ENCODE measurements at places on chromosomes 3 and 15.

DNA sequence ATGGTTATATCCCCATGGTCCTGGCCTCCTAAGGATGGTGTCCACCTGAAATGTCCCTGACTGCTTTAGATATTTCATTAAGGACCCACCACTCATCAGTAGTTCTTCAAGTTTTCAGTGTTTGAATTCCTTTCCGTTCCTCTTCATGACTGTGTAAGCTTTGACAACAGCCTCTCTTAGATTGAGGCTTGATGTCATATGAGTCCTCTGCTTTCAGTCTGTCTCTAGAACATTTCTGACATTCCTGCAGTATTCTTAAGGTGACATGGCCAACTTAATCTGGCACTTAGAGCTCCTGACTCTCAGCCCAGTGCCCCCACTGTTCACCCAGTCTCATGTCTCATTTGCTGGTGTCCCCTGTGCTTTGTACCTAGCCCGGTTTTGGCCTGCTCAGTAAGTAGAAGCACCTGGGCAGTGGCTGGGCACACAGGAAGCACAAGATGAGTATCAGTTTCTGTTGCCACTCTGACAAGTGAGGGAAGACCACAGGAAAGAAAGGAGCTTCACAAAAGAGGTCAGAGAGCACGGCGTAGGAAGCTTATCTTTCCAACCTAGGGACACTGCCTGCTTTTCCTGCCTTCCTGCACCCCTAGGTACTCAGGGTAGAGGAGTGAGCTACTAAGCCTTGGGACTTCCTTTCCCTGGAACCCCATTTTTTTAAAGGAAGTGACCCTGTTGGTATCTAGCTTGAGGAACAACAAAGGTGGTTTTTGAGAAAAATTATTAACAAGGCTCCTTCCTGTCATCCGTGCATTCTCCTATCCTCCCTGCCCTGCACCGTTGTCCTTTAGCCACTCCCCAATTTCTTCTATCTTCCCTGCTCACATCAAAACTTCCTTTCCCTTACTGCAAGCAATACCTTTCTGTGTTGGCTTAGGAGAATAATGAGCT lies 103.1 kb downstream of the KLHL25 start:
- peaks cover 41% of the 10 kb centered on the region for H3K36me3 ChIP-seq
- no peak for DNase-seq
- H3K4me3 ChIP-seq: no peak overlapping the region

DNA sequence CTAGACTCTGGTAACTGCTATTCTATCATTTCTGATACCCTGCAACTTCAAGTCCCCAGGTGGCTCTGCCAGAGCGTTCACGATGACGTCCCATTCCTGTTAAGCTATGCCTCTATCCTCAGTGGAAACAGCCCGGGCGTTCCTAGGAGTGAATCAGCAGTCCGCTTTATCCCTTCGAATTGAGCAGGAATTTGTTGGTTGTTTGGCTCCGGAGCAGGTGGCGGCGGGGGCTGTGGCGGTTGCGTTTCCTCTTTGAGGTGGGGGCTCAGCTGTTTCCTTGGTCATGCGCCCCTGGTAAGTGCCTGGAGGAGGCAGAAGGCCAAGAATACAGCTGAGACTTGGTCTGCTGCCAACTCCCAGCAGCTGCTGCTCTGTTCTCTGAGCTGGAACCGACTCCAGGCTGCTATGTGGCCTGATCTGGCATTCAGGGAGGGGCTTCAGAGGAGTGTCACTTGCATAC lies 25.2 kb downstream of the ARPP21 start:
- DNase-seq: peak; percentile 70
- no peaks in the 10 kb centered on the region for H3K4me1 ChIP-seq
- no peak overlapping the region for H3K27ac ChIP-seq
- no peaks in the 10 kb centered on the region for H3K36me3 ChIP-seq
- no peaks in the 10 kb centered on the region for H3K27me3 ChIP-seq

GRCh38 chr15:93019090-93019489 lies 69.9 kb downstream of the RGMA start:
- no peaks in the 10 kb centered on the region for H3K27me3 ChIP-seq
- H3K36me3 ChIP-seq: peaks cover 62% of the 10 kb centered on the region
- no peak overlapping the region for H3K4me3 ChIP-seq
- peak overlapping the region; percentile 62 for H3K27ac ChIP-seq
- peaks cover 8% of the 10 kb centered on the region for H3K4me1 ChIP-seq

DNA sequence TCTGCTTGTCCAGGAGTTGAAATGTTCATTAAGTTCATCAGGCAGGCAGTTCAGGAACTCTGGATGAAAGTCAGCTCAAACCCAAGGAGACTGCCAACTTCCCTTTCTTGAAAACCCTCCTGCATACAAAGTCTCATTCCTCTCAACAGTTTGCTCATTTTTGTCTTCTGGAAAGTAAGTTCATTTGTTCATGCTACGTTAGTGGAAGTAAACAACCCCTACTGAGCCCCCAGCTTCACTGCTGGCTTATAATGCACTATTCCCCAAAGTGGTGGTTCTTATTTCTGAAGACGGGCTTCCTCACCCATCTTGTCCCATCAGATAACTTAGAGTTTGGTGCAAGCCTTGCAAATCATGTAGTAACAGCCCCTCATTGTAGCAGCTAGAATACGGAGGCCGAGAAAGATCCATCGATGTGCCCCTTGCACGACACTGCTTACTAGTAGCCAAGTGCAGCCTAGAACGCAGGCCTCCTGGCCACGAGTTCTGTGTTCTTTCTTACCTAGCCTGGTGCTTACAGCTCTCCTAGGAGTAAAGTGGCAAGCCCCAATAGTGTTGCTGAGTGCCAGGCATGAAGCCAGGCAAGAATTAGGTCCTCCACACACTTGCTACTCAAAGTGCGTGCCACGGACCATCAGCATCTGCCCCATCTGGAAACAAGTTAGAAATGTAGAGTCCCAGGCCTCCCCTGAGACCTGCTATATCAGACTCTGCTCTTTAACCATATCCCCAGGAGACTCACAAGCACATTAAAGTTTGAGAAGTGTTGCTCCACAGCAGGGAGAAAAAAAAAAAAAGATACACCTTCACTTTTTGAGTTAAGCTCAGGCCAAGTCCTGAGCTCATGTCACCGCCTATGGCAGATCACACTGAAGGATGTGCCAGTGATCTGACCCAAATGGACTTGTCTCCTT lies 82.5 kb downstream of the RFTN1 start:
- no peak for DNase-seq
- H3K27ac ChIP-seq: peak overlapping the region; percentile 31
- no peak overlapping the region for H3K4me3 ChIP-seq
- H3K36me3 ChIP-seq: peaks cover 19% of the 10 kb centered on the region

DNA sequence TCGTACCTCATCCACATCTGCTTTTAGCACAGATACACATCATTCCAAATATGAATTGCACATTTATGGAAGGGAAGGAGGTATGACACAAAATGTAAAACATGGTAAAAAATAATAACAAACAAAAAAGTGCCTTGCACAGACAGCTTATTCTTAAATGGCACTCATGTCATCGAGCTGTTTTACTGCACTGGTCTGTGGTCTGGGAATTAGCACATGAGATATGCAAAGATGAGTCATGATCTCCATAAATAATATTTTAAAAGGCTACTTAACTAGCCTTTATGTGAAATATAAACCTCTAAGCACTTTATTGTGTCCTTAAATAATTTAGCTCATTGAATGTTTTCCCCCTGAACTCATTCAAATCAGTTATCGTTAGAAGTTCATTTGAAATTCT lies 142.2 kb upstream of the ZNF385D start:
- no peaks in the 10 kb centered on the region for H3K27me3 ChIP-seq
- H3K4me1 ChIP-seq: peaks cover 3% of the 10 kb centered on the region
- no peak overlapping the region for H3K4me3 ChIP-seq
- no peak for DNase-seq

GRCh38 chr3:47871389-47871788 lies 68.5 kb downstream of the DHX30 start:
- DNase-seq: no peak
- H3K27me3 ChIP-seq: no peaks in the 10 kb centered on the region
- no peak overlapping the region for H3K4me3 ChIP-seq
- H3K27ac ChIP-seq: no peak overlapping the region
- no peaks in the 10 kb centered on the region for H3K4me1 ChIP-seq

DNA sequence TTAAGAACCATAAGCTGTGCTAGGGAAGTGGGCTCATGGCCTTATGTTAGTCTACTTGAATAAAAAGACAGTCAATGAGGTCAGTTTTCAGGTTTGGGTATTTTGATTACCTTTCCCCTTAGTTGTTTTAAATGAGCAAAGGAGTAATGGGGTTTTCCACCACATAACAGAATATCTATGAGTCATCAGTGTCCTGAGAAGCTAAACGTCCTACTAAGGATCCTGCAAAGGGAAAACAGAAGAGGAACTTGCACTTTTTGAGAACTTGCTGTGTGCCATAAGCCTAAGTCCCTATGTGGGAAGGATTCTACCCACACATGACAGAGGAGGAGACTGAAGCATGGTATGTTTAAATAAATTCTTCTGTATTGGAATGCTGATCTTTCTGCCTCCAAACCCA lies 292.8 kb upstream of the TMC3 start:
- H3K4me3 ChIP-seq: no peak overlapping the region
- H3K4me1 ChIP-seq: no peaks in the 10 kb centered on the region
- H3K27me3 ChIP-seq: no peaks in the 10 kb centered on the region
- no peaks in the 10 kb centered on the region for H3K36me3 ChIP-seq
- no peak for DNase-seq

DNA sequence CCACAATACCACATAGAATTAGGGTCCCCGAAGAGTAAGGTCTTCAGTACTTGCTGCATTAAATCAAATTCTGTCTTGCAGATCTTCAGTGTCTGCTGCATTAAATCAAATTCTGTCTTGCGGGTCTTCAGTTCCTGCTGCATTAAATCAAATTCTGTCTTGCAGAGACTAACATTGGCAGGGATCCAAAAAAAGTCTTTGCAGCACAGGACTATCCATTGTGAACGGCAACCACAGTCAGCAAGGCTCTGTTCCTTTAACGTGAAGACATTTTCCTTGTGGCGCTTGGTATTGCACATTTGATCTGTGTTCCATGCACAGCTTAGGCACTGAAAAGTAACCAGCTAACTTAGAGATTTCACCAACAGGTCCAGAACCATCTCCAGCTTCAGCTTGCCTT lies 46.8 kb upstream of the POMGNT2 start:
- H3K27me3 ChIP-seq: no peaks in the 10 kb centered on the region
- no peak overlapping the region for H3K27ac ChIP-seq
- H3K36me3 ChIP-seq: no peaks in the 10 kb centered on the region
- H3K4me1 ChIP-seq: no peaks in the 10 kb centered on the region
- no peak overlapping the region for H3K4me3 ChIP-seq

DNA sequence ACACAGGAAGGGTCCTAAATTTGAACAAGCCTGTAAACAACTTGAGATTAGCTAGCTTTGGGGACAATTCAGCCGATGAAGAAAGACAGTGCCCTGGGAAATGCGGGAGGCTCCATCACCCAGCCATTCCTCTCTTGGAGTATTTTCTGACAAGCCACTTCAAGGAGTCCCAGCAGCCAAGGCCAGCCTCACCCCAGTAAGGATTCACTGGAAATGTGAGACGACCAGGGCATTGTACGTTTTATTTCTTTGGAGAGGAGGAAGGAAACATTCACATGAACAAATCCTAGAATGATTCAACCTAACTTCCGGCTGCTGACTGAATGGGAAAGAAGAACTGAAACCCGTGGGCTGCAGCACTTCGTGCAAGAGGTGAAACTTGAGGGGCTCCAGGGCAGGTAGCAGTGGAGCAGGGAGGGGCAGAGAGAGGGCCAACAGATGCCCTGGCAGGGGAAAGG lies 116.4 kb upstream of the ARHGEF3 start:
- DNase-seq: no peak
- no peak overlapping the region for H3K4me3 ChIP-seq
- peaks cover 3% of the 10 kb centered on the region for H3K4me1 ChIP-seq

GRCh38 chr15:87816016-87816415 lies 440.5 kb downstream of the NTRK3 start:
- no peak overlapping the region for H3K4me3 ChIP-seq
- no peaks in the 10 kb centered on the region for H3K4me1 ChIP-seq

DNA sequence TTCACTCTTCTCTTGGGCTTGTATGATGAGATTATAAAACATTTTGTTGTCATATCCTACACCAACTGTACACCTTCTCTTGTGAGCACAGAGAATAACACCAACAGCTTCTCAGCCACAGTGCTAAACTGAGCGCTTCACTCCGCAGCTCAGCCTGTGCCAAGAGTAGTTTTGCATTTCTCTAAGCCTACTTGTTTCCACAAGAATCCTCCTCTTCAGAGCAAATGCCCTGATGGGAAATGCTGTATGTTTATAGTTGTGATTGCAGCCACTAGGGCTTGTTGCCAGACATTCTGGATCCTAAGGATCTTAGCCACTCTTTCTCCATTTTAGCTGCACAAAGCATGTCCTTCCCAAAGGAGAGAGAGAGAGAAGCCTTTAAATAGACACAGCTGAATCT lies 138.8 kb upstream of the PLXND1 start:
- H3K27me3 ChIP-seq: no peaks in the 10 kb centered on the region
- no peak overlapping the region for H3K4me3 ChIP-seq
- H3K27ac ChIP-seq: no peak overlapping the region
- DNase-seq: no peak

DNA sequence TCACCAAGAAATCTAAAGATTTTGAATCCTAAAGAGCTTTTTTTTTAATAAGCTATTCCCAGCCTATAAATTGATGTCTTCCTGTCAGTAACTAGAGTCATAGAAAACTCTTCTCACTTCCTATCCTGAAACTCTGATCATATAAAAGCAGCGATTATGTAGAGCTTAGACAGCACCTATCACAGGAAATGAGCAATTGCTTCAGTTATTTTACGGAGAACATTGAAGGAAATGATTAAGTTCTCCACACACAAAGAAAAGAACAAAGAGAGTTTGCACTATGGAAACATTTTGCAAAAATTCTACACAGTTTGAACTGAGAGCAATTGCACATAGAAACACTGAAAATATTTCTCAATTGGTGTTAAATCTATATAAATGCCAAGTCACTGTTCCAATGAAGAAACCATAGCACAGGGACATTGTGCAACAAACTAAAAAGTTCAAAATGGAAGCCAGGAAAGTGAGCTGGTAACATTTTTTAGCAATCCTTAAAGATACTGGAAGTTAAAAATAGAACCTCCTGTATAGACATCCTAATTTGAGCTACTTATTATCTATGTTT lies 291.5 kb upstream of the ARHGEF26 start:
- no peak overlapping the region for H3K4me3 ChIP-seq
- no peaks in the 10 kb centered on the region for H3K27me3 ChIP-seq
- no peak for DNase-seq
- no peak overlapping the region for H3K27ac ChIP-seq

DNA sequence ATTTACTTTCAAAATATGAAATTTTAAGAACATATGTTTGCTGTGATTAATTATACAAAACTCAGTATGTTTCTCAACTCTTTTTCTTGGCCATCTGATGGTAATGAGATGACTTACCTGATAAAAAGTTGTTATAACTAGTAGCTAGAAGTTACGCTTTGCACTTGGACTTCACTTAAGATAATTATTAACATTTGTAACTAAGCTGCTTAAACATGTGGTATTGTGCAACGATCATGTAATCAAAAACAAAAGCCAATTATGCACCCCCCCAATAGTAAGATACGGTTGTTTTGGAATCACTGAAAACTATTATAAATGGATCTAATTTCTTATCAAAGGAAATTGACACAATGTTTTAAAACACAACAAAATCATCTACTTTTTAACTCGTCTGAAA lies 342.9 kb downstream of the CNTN3 start:
- DNase-seq: no peak
- H3K36me3 ChIP-seq: no peaks in the 10 kb centered on the region
- no peaks in the 10 kb centered on the region for H3K27me3 ChIP-seq

GRCh38 chr3:148162132-148162531 lies 535.6 kb upstream of the AGTR1 start:
- H3K27ac ChIP-seq: no peak overlapping the region

GRCh38 chr3:59832702-59833101 lies 782.9 kb upstream of the CFAP20DC start:
- H3K36me3 ChIP-seq: no peaks in the 10 kb centered on the region
- no peak overlapping the region for H3K27ac ChIP-seq
- no peak for DNase-seq
- no peak overlapping the region for H3K4me3 ChIP-seq
